NCI-H1436 (cell line): ENCODE measurements at places on chromosomes 7 and 10.
A peak's percentile ranks its signal among the peaks of the same experiment; 100 is the strongest.

- no peak for DNase-seq
Measured at GRCh38 chr10:111974325-111974724, 209.2 kb downstream of the GPAM start.

- DNase-seq = no peak
Measured at GRCh38 chr10:560314-560992, 129.0 kb downstream of the DIP2C start.

DNA sequence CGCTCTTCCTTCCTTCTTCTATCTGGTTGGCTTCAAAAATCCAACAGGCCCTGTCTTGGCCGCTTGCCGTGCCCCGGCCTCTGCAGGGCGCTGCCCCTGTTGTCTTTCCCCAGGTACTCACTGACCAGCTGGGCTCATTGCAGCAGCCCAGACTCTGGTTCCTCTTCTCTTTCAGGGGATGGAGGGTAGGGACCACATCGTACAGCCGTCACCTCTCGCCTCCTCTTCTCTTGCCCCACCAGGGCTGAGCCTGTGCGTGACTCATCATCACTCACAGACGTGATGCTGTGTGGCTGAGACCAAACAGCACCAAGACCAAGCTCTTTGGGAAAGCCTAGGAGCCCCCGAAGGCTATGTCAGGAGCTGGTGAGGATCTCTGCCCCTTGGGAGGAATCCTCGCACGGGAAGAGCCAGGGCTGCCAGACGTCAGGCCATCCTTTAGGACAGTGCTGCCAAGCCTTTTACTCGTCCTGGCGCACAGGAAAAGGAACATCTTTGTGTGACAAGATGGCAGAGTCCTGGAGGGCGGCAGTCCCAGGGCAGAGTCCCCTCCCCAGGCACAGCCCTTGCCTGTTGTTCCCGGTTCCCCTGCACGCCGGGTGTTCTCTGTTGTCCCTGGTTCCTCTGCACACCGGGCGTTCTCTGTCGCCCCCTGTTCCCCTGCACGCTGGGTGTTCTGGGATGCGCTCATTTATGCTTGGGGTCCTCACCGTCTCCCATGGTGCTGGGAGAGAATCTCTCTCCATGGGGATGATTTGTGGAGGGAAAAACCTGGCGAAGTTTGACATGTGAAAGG is 188.5 kb upstream of the SHH start:
- no peak for DNase-seq

DNA sequence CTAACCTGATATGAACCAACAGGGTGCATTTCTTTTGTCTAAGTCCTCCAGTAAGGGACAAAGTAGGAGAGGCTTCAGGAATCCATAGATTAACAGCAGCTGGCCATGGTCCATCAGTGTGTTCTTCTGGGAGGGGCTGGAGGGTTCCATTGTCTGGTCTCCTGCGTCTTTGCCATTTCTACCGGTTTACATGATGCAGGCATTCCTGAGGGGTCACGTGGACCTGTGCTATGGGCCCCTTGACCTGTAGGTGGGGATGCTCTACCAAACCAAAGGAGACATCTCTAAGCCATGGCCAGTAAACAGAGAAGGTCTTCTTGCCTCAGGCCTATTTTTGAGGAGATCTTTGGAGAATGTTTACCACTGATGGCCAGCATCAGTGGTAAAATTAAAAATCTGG is 28.7 kb upstream of the HABP2 start:
- DNase-seq = no peak

GRCh38 chr7:92228742-92229141 is 17.0 kb downstream of the KRIT1 start:
- DNase-seq = no peak

DNA sequence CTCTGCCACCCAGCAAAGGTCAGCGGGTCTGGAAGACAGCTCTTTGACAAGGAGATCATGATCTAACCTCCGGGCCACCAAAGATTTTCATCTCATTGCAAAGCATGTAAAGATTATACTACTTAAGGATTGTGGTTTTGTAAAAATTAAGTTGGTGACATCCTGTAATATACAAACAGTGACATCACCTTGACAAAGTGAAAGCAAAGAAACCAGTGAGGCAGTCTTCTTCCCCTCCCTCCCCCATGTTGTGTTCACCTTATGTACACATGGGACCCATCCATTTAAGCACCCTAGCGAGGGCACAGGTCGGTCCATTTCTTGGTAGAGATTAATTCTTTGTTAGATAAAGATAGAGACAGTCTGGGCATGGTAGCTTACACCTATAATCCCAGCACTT is 3.9 kb downstream of the MDH2 start:
- no peak for DNase-seq

- DNase-seq = no peak
Measured at GRCh38 chr10:107717046-107717445, 552.5 kb upstream of the SORCS1 start.

GRCh38 chr10:124744102-124745050 is at the start of gene FAM53B:
Gene FAM53B (minus strand): TSS chr10:124744378. CDS start chr10:124706713, 37,665 bp downstream.
- DNase-seq = peak; percentile 83

GRCh38 chr10:132302421-132303310 is 5.1 kb downstream of the STK32C start:
- DNase-seq = no peak

DNA sequence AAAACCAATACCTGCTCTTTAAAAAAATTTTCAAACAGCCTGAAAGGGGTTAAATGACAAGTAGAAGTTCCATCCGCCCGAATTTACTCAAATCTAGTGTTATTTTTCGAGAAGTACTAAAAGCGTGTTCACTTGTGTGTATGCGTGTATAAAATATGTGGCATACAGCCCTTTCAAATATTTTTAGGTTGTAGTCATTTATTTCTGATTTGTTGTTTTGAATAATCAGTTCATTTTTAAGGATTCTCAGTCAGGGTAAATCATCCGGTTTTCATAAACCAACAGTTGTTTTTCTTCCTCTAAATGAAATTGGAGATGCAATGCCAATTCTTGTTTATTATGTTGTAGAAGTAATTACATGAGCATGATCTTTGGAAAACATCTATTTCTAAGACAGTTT is 6.9 kb upstream of the SUN1 start:
- no peak for DNase-seq

DNA sequence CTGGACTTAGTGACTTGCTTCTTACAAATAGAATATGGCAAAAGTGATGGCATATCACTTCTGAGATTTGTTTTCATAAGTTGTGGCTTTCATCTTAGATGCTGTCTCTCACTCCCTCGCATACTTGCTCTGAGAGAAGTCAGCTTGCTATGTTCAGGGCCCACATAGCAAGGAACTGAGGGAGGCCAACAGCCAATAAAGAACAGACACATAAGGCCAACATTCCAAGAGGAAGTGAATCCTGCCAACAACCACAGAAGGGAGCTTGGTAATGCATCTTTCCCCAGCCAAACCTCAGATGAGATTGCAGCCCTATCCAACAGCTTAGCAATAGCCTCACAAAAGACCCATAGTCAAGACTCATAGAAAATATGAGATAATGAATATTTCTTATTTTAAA is 39.2 kb upstream of the DMTF1 start:
- DNase-seq = no peak

DNA sequence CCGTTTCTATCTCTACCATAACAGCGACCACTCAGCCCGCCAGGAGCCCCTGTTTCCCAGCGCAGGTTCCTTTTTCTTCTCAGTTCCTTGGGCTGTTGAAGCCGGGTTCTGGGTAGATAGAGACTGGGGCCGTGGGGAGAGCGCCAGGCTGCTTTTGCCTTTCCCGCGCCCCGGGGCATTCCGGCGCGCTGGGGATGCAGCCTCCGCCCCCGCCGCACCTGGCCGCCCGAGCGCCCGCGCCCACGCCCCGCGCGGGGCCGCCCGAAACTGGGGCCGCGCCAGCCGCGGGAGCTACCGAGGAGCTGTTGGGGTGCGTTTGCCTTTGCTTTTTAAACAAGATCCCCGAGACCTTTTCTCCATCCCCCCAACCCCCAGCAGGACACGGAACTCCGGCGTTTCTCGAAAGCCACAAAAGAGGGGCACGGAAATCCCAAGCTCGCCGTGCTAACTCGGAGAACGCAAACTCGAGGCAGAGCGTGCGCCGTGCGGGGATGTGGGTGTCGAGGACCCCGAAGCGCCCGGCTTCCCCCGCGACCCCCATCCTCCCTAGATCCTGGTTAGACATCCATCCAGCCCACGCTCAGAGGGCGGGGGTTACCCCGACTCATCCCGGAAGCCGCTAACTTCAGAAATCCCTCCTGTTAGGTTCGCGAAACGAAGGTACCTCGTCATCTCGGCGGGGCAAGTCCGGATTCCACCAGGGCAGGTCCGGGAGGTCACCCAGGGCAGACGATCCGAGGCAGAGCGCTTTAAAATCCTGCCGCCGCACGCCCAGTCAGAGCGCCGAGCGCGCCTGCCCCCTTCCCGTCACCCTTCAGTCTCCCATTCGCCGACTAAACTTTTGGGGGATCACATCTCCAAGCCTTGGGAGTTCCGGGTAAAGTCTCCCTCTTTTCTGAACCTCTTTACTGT is 1.0 kb downstream of the GRM8 start:
- DNase-seq = no peak

DNA sequence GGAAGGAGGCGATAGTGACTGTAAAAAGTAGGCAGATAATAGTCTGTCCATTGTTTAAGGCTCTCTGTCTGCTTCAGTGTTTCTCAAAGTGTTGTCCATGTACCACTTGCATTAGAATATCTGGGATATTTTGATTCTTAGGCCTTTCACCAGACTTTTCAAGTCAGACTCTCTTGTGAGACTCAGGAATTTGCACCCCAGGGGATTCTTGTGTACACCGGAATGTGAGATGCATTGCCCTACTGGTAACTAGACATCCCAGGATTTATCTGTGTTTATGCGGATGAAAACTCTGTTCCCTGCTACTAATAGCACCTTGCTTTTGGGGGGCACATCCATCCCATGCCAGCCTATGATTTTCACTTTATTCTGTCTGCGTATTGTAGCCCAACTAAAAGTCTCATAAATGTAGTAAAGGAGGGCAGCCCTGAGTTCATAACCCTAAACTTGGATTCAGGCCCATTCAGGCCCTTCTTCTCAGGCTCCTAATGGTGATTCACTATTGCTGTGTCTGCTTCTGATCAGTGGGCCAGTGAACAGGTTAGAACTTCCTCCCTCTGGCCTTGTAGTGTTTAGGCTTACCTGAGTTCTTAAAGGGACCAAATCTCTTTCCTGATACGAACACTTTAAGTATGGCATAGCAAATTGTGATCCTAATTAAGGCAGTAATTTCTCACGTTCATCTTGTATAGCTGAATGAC is 71.8 kb upstream of the RPA3 start:
- DNase-seq = no peak

DNA sequence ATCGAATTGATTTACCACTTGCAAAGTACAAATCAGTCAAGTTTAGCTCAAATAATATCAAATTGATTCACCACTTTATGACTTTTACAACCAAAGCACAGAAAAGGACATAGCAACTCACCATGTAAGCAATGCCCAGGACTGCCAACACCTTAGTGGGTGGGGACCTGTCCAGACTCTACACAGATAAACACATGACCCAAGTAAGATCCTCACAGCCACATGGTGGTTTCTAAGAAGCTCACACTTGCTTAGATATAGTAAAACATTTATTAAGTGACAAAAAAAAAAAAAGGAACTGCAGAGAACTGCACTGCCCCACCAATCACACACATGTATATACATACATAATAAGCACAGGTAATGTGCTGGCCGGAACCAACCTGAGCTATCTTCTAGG is 116.2 kb downstream of the SLC25A13 start:
- DNase-seq = no peak
